Left lung (tissue), 14 donors: ENCODE measurements at places on chromosomes 4 and X. TPM values are rescaled to one million over a fixed set of nuclear protein-coding genes. Genes with fewer than 3 reads are reported as not detected.

Gene PDGFRA
- total RNA-seq, result 50.3 TPM

Gene COL4A6
- 1.4 TPM for total RNA-seq

Gene PDZD4
- total RNA-seq, result 3.5 TPM

Gene MAGEA11
- not detected for total RNA-seq

Gene RNF212
- 7.2 TPM for total RNA-seq

Gene RNF128
- 20.8 TPM for total RNA-seq

Gene PDLIM3
- total RNA-seq, result 43.1 TPM

Gene MAGEE1
- 2.0 TPM for total RNA-seq

Gene UNC5C
- 14.4 TPM for total RNA-seq

Gene SLC2A9
- total RNA-seq, result 10.6 TPM

Gene GLRA2
- not detected for total RNA-seq

Gene TEX13C
- total RNA-seq, result not detected

Gene TGIF2LX
- total RNA-seq, result not detected

Gene ARAF
- 92.7 TPM for total RNA-seq

Gene PDE6B
- total RNA-seq, result 7.6 TPM

Gene FAM9B
- 0.16 TPM for total RNA-seq

Gene RHOXF2
- not detected for total RNA-seq

Gene SMR3B
- total RNA-seq, result not detected

Gene VEGFD
- 20.1 TPM for total RNA-seq

Gene C4orf50
- 0.10 TPM for total RNA-seq

Gene SSX3
- not detected for total RNA-seq

Gene TCEAL6
- total RNA-seq, result not detected

Gene ADH1C
- total RNA-seq, result 1.2 TPM

Gene PASD1
- not detected for total RNA-seq

Gene TMEM47
- 20.0 TPM for total RNA-seq

Gene SNX12
- total RNA-seq, result 69.2 TPM

Gene UGT2B15
- not detected for total RNA-seq

Gene SERPINA7
- total RNA-seq, result not detected

Gene CENPVL2
- total RNA-seq, result not detected

Gene MAPK10
- 16.1 TPM for total RNA-seq

Gene ANOS1
- total RNA-seq, result 85.9 TPM

Gene SYNPO2
- 14.4 TPM for total RNA-seq

Gene LRAT
- 0.89 TPM for total RNA-seq

Gene ANXA3
- 159 TPM for total RNA-seq

Gene NAA11
- total RNA-seq, result not detected

Gene TENM3
- 3.0 TPM for total RNA-seq

Gene CTAG1B
- total RNA-seq, result not detected

Gene SMIM9
- total RNA-seq, result not detected

Gene TEX11
- total RNA-seq, result not detected

Gene CCSER1
- total RNA-seq, result 5.2 TPM

Gene JCHAIN
- 92.6 TPM for total RNA-seq

Gene MEPE
- total RNA-seq, result not detected

Gene TBC1D25
- 15.2 TPM for total RNA-seq

Gene TET2
- 19.1 TPM for total RNA-seq

Gene CXCL13
- 0.92 TPM for total RNA-seq

Gene REPS2
- 15.7 TPM for total RNA-seq

Gene PRDX4
- total RNA-seq, result 115 TPM

Gene SOWAHD
- total RNA-seq, result 2.4 TPM

Gene FGF5
- 0.05 TPM for total RNA-seq

Gene GRK4
- 5.3 TPM for total RNA-seq

Gene TXK
- 2.4 TPM for total RNA-seq

Gene ADRA2C
- 3.2 TPM for total RNA-seq
